ENCODE measurements at places on chromosomes 12 and 14.

- no peak for DNase-seq
- H3K27me3 ChIP-seq = peaks cover 3% of the 10 kb centered on the region
- no peak overlapping the region for H3K27ac ChIP-seq
- no peak overlapping the region for H3K4me3 ChIP-seq
Observed at GRCh38 chr12:132268674-132269073, 60.7 kb downstream of the GALNT9 start.

GRCh38 chr12:111129149-111129767 is 208.9 kb upstream of the MYL2 start:
- no peak for DNase-seq
- H3K36me3 ChIP-seq = no peaks in the 10 kb centered on the region
- no peaks in the 10 kb centered on the region for H3K27me3 ChIP-seq

DNA sequence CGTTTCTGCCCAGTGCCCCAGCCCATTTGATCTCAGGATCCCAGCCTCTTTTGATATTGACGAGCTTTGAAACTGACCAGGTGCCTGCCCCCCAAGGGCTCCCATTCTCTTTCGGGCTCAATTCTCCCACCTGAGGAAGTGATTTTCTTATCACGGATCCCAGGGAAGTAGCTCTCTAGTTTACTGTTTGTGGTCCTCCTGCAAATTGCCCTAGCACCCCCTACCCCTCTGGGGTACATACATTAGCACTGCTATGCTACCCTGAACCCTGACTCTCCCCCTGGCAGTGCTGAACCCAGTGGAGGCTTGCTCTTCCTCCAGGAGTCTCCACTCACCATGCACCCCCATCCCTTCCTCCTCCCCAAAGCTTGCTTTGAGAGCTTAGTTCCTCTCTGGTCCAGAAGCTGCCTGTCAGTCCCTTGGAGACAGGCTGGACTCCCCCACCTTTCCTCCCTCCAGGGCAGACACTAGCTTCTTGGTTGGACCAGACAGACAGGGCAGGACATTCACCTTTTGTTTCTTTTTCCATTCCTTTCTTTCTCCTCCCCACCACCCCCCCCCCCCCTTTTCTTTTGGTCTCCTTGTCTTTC is 4.4 kb upstream of the TBX3 start:
- DNase-seq = no peak
- H3K4me3 ChIP-seq = no peak overlapping the region
- H3K27me3 ChIP-seq = no peaks in the 10 kb centered on the region
- no peaks in the 10 kb centered on the region for H3K36me3 ChIP-seq
- H3K4me1 ChIP-seq = peaks cover 21% of the 10 kb centered on the region
- no peak overlapping the region for H3K27ac ChIP-seq

- H3K27ac ChIP-seq = no peak overlapping the region
- no peaks in the 10 kb centered on the region for H3K4me1 ChIP-seq
Observed at GRCh38 chr12:88182416-88182815, 40.3 kb downstream of the TMTC3 start.

GRCh38 chr12:52521568-52522266 is 1.5 kb upstream of the KRT5 start:
- peak; percentile 94 for DNase-seq
- peaks cover 75% of the 10 kb centered on the region for H3K4me1 ChIP-seq
- peaks cover 16% of the 10 kb centered on the region for H3K36me3 ChIP-seq
- peak overlapping the region; percentile 98 for H3K27ac ChIP-seq
- peak overlapping the region; percentile 30 for H3K4me3 ChIP-seq
- H3K27me3 ChIP-seq = no peaks in the 10 kb centered on the region

- peaks cover 10% of the 10 kb centered on the region for H3K4me1 ChIP-seq
- H3K4me3 ChIP-seq = peak overlapping the region; percentile 79
- H3K27me3 ChIP-seq = no peaks in the 10 kb centered on the region
- DNase-seq = no peak
Observed at GRCh38 chr14:53953828-53954550, 2.6 kb downstream of the BMP4 start.

- no peaks in the 10 kb centered on the region for H3K27me3 ChIP-seq
- H3K4me1 ChIP-seq = peaks cover 72% of the 10 kb centered on the region
- DNase-seq = no peak
- H3K27ac ChIP-seq = peak overlapping the region; percentile 88
- no peaks in the 10 kb centered on the region for H3K36me3 ChIP-seq
Observed at GRCh38 chr12:89370421-89370831, 18.1 kb upstream of the DUSP6 start.

DNA sequence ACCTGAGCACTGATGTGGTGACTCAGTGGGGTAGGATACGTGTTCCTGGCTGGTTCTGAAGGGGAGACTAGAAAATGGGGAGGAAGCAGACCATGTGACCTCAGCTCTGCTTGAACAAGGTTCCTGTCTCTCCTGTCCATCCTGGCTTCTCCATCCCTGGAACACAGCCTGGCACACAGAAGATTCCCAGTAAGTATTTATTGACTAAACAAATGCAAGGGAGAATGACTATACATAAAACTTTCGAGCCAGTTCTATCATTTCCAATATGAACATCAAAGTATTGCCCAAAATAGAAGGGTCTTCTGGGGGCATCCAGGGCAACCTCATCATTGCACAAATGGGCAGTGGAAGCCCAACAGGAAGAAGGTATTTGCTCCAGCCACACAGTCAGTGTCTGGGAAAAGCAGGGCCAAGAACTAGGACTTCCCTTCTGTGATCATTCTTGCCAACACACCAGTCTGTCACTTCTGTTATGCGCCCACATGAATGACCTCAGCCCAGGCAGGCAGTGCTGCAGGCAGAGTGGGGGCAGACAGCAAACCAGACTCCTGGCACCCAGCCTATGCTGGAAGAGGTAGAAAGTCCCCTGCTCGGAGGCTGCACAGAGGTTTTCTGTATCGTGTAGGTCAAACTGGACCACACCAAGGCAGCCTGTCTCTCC is 5.6 kb upstream of the SERPINA9 start:
- peaks cover 4% of the 10 kb centered on the region for H3K4me1 ChIP-seq
- no peaks in the 10 kb centered on the region for H3K36me3 ChIP-seq
- H3K27ac ChIP-seq = no peak overlapping the region
- no peak for DNase-seq
- no peak overlapping the region for H3K4me3 ChIP-seq
- H3K27me3 ChIP-seq = no peaks in the 10 kb centered on the region

DNA sequence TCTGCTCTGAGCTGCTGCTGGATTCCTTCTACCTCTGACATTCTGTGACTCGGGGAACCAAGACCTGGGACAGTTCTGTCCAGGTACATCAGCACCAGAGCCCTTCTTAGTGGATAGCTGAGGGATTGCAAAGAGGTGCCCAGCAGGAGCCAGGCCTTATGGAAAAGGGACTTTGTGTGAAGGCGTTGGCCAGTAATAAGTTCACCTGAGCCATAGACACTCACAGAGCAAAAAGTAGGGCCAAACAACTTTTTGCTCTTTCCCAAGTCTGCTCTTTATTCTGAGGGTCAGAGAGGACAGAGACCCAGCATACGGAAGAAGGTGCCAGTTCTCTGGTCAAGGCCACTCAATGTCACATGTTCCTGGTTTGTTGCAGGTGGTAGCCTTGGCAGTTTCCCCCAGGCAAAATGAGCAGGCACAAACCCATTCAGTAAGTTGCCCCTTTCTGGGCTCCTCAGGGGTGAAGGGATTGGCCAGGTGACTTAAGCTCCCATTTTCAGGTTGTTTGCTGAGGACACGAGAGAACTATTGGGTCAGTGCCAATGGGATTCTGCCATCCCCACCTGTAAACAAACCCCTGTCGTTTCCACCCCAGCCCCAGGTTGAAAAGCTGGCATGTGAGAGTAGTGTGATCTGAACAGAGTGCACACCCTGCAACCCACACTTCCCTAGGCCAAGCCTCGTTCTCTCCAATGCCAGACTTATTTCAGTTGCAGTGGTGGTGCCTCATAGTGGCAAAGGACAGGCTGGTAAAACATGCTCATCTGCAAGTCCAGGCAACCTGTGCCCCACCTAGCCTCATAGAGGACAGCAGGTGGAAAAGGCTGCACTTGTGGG is 150.3 kb downstream of the SMOC1 start:
- H3K4me1 ChIP-seq = peaks cover 11% of the 10 kb centered on the region
- no peaks in the 10 kb centered on the region for H3K36me3 ChIP-seq
- no peak overlapping the region for H3K4me3 ChIP-seq

All from keratinocyte (primary cell).